Cardiac fibroblast (primary cell): ENCODE measurements at places on chromosomes 7 and 10.

DNA sequence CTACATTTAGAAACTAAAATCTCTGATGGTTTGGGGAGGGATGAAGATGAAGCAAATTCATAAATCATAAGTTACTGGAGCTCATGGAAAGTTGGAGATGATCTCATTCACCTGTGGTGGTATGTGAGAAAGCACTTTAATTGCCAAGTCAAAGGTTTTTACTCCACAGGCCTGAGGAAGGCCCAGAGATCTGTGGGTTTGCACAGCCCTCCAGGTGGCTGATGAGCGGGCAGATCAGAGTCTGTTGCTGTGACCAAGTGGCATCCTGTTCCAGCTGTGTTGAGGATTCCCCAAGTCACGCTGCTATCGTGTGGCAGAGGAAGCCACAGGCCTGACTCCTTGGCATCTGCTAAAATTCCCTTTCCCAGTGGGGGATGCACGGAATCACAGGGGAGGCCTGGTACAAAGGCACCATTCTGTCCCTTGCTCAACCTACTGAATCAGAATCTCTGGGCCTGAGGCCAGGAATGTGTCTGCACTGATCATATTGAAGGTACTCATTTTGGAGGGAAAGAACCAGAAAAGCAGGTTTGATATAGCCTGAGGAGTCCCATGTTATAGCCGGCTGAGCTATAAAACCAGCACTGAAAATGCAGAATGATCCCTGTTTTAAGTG lies 19.7 kb upstream of the DDC start:
- no peak for DNase-seq

- no peak for DNase-seq
Measured at GRCh38 chr10:101286248-101287046, 57.2 kb upstream of the LBX1 start.

DNA sequence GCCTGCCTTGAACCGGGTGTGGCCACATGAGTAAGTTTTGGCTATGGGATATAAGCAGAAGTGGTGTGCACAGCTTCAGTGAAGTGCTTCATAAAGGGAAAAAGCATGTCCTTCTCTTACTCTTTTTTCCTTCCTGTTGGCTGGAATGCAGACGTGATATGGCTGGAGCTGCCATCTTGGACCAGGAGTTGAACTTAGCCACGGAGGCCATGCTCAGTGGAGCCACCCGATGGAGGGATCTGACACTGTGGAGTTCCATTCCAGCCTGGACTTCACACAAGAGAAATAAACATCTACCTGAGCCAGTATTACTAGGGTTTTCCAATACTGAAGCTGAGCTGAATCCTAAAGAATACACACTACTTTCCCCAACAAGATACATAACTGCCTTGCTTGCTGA lies 52.3 kb downstream of the CCDC3 start:
- DNase-seq: no peak

DNA sequence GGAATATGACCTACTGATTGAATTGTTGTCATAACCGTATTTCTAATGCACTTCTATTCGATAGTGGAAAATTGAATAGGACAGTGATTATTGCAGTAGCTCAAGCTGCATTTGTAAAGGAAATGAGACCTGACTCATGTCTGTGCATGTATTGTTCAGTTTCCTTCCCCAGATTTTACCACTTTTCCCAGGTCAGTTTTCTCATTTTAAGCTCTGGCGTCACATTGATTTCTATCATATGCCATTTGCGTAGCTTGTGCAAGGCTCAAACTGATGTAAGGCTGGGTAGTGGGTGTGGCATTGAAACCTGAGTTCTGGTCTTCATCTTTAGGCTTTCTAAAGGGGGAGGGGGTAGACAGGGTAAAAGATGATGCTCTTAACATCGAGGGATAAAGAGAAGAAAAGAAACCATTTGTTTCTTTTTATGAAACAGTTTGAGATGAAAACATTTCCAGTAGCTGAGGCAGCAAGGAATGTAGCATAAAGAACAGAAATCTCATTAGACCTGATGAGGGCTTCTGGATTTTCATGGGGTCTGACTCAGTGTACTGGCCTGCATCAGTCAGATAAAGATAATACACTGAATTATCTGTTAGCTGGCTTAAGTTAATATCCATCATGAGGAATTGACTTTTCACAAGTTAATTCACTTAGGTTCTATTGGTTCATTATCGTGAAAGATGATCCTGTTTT lies 182.3 kb upstream of the CDCA7L start:
- peak; percentile 74 for DNase-seq

DNA sequence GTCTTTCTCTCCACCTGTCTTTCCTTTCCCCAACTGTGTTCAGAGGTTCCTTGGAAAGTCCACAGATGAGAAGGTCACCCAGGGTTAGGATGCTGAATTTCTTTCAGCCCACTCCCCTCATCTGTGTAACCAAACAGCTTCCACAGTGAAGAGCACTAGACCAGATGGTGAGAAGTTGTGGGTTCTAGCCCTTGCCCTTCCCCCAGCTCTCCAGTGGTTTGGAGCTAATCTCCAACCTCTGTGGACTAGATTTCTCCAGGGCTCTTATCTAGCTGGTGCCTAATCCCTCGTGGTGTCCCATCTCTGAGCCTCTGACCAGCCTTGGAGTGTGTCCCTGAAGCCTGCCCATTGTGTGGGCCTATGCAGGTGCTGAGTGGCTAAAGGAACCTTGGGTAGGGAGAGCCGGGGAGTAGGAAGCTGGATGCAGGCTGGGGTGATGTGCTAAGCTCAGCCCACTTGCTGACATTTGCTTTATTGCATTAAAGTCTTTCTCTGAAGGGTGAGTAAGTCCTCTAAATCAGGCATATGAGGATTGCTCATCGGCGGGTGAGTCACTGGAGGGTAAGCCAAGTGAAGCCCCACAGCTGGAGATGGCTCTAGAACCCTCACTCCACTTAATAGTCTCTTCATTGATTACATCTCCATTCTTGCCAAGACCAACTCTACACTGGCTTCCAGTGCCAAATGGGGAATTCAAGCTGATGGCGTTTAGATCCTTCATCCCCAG lies 14.9 kb downstream of the DUSP5 start:
- peak; percentile 87 for DNase-seq

DNA sequence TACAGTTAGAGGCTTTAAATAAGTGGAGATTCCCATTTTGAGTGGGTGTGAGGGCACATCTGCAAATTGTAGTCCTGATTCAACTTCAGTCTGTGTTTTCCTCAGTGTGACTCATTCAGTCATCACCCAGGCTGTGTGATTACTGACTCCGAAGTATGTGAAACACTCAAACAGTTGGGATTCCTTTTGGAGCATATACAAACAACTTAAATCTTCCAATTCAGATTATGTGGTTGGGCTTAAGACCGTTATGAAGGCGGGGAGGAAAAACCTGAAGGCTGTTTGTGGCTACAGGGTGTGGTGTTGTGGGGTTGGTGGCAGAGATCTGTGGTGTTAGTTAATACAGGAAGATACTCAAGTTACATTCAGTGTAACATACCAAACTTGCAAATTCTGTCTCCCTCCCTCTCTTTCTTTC lies 259.7 kb upstream of the FERD3L start:
- peak; percentile 92 for DNase-seq

DNA sequence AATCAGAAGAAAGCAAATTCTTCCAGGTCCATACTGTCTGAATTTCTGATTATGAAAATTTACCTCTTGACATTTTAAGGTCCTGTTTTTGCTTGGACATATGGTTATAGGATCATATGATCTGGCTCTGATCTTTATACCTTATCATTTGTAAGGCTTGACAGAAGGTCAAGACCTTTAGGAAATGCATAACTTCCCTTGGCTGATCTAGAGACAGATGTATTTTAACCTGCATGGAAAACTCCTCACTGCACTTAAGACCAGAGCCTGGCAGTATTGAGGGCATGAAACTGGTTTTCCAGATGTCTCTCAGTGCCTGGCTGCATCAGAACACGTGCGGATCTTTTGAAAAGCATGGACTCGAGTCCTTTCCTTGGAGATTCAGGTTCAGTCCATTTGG lies 55.9 kb downstream of the TRRAP start:
- no peak for DNase-seq

- peak; percentile 57 for DNase-seq
Measured at GRCh38 chr7:5526100-5526905, 102.7 kb upstream of the TNRC18 start.

DNA sequence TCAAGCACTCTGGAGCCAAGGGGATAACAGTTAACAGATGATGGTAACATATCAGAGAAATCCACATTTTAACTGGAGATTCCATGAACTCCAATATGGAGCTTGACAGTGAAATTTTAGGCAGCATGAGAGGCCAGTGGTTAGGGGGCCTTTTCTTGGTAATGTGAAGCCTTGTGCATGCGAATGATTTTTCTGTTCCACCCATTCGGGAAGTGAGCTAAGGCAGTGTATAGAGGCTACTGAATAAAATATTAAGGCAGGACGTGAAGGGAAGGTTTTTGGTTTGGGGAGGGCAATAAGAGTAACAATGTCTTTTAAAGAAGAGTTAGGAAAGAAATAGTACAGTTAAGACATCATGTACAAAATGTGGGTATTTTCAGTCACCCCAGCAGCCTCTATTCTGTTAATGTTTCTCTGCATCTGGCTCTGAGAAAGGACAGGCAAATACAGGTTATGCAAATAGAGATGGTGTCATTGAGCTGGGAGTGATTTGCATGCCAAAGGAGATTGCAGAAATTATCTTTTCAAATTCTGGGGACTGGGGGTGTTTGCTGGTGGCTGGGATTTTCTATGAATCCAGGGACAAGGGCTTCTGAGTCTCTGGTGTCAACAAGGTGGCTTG lies 6.8 kb upstream of the TAS2R60 start:
- no peak for DNase-seq

DNA sequence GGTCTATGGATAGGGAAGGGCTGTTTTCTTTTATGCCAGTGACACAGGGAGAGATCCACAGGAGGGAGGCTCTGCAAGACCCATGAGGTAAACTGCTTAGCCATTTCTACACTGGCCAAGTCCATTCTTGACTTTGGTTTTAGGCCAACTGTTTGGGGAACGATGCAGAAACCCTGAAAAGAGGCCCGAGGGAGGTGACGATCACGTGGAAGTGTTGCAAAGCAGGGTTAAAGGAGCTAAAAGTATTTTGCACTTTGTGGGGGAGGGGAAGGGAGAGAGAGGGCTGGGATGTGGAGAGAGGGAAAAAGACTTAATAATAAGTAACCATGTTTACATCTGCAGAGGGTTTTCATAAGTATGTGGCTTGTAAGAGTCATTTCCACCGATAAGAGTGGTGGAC lies 239.7 kb downstream of the EMX2 start:
- no peak for DNase-seq

DNA sequence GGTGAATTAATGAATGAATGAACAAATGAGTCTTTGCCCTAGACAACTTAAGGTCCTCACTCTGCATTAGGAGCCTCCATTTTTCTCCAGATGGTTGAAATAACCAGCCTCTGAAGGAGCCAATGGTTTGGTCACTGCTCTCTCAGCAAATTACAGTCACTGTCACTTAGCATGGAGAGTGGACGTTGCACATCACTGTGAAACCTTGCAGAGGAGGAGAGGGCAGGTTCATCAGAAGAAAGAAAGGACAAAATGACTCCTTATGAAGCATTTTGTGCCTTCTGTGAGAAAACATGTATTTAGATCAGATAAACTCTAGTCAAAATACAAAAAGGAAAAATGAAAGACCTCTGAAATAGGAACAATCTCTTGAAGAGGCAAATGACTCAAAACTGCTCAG lies 6.6 kb upstream of the ATP6V0A4 start:
- DNase-seq: no peak

- no peak for DNase-seq
Measured at GRCh38 chr7:92156990-92157389, 22.0 kb downstream of the LRRD1 start.

- peak; percentile 86 for DNase-seq
Measured at GRCh38 chr10:110511734-110512449, 14.2 kb downstream of the DUSP5 start.

DNA sequence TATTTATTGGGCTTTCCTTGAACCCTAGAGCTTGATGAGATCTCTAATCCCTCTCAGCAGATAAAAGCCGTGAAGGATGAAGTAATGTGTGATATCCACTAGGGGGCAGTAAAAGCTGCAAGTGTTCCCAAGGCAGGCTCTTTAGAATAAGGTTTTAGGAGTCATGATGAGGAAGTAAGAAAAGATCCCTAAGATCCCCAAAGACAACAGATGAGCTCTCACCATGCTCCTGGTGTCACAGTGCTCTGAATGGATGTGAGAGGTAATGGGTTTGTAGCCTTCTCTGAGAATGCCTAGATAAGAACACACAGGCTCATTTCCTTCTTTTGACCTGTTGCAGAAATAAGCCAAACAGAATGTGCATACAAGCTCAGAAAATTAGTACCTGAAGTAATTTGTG lies 70.4 kb upstream of the ITPRID1 start:
- DNase-seq: peak; percentile 53
